ENCODE measurements at places on chromosomes 2 and 18. TPM values are rescaled to one million over a fixed set of nuclear protein-coding genes. Genes with fewer than 3 reads are reported as not detected.

TUBA3D gene
- polyA plus RNA-seq = 0.24 TPM

COLEC11 gene
- 19.5 TPM for polyA plus RNA-seq

CABLES1 gene
- 8.9 TPM for polyA plus RNA-seq

ZNF24 gene
- polyA plus RNA-seq = 26.6 TPM

ADAM17 gene
- 10.2 TPM for polyA plus RNA-seq

FKBP1B gene
- polyA plus RNA-seq = 4.7 TPM

DNMT3A gene
- polyA plus RNA-seq = 11.3 TPM

Data from ovary (tissue), 10 donors.